Hippocampal formation (tissue), 2 donors: ENCODE measurements at places on chromosomes 12 and 14.

- DNase-seq: no peak
These were observed 213.3 kb downstream of the BMP4 start for GRCh38 chr14:53743371-53743770.

- no peak for DNase-seq
These were observed 224.0 kb upstream of the BTG1 start for GRCh38 chr12:92369636-92370035.

GRCh38 chr12:41510470-41510869 is 322.4 kb downstream of the PDZRN4 start:
- no peak for DNase-seq

- no peak for DNase-seq
These were observed 28.9 kb upstream of the EGLN3 start for GRCh38 chr14:33979613-33980276.

DNA sequence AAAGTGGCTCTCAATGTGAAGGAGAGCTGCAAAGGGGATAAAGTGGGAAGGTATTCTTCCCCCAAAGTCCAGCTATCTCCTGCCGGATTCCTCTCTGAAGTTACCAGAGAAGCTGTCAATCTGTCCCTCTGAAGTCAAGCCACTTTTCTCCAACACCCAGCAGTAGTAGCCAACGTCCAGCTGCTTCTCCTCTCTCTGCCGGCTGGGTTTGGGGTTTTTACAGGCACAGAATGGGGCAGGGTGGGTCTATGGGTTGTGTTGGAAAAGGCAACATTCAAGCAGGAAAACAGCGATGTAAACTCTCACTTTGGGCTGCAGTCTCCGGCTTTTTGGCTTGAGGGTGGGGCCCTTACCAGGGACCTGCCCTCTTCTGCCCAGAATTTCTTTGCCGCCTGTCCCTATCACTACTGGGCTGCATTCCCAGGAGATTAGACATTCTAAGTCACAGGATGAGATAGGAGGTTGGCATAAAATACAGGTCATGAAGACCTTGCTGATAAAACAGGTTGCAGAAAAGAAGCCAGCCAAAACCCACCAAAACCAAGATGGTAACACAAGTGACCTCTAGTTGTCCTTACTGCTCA is 16.3 kb downstream of the CAPZA3 start:
- no peak for DNase-seq

- no peak for DNase-seq
These were observed 81.4 kb upstream of the ARID2 start for GRCh38 chr12:45648070-45648469.

- no peak for DNase-seq
These were observed 16.8 kb downstream of the RFC5 start for GRCh38 chr12:118033323-118033722.

GRCh38 chr12:131363841-131364495 is 346.9 kb upstream of the SFSWAP start:
- DNase-seq: no peak

- DNase-seq: no peak
These were observed 77.5 kb downstream of the TGFB3 start for GRCh38 chr14:75904311-75904710.

- no peak for DNase-seq
These were observed 38.7 kb upstream of the TMEM179 start for GRCh38 chr14:104643306-104643705.

- no peak for DNase-seq
These were observed 135.1 kb downstream of the PPM1H start for GRCh38 chr12:62799766-62800406.

DNA sequence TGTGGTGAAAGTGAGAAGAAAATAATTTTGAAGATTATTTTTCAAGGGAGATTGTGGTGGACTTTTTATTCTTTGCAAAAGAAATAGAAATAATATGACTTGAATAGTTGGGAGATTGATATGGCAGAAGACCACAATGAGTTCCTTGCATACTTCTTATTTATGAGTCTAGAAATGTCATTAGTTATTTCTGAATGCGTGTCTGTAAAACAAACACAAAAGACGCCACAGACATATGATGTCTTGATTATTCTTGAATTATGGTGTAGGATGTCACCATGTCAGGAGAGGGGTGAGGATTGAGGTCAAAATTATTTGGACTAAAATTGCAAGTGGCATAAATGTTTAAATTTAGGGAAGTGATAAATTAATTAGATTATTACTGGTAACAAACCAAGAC is 440.7 kb upstream of the PDE3A start:
- no peak for DNase-seq

DNA sequence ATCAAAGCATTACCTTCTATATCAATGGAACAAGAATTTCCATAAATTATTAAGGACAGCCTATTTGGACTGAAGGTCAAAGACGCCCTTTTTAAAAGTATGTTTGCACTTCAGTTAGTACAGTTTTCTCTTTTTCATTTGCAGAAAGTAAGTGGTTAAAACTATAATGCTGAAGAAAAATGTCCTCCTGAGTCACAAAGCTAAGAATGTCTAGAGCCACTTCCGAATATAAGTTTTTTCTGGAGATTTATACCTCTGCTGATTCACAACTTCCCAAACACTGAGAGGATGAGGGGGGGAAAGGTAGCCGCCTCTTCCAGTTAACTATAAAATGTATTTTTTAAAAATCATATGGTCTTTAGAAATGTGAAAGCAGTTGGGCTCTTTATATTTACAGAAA is 84.9 kb downstream of the DUSP6 start:
- no peak for DNase-seq

- no peak for DNase-seq
These were observed 8.3 kb downstream of the C3AR1 start for GRCh38 chr12:8057839-8058238.

DNA sequence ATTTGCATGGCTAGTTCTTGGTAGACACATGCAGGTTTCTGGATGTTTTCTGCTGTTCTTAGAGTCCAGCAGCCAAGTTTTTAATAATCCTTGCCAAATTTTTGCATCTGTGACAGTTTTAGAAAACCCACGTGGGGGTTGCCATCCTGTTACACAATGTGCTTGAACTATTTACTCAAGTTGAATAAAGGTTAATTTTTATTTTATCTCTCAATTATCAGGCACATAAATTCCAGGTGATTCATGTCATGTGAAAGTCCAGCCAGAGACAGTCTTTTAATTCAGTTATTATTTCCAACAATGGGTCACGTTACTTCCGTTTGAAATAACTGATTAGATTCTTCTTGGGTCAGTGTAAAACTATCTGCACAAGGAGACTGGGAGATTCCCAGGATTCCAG is 15.7 kb downstream of the MYRFL start:
- DNase-seq: no peak

DNA sequence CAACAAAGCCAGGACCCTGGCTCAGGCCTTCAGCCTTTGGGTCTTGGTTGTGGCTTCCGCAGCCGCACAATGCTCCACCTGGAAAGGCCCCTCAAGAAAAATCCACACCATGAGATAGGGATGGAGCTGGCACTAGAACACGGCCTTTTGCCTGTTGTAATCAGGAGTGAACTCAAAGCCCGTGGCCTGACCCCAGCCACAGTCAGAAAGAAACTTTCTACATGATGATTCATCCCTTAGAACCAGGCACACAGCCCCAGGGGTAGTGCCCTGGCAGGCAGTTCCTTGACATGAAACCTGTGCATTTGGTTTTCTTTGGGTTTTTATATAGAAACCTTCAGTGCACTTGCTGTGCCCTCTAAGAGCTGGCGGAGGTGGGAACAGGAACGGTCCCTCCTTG is 5.1 kb downstream of the CLMN start:
- DNase-seq: no peak
